Progenitor cell of endocrine pancreas (in vitro differentiated cells): ENCODE measurements at places on chromosomes 12 and 14. TPM values are rescaled to one million over a fixed set of nuclear protein-coding genes. Genes with fewer than 3 reads are reported as not detected.

The HOTAIR gene
- total RNA-seq: not detected in 2 replicates

The ACOT6 gene
- total RNA-seq: not detected in 2 replicates

The ZDHHC22 gene
- total RNA-seq: 0.13 and 0.14 TPM in 2 replicates

The RNASE7 gene
- total RNA-seq: not detected in 2 replicates

The LHX5 gene
- 0.41 and 0.78 TPM in 2 replicates for total RNA-seq

The ZNF605 gene
- 28.7 and 28.8 TPM in 2 replicates for total RNA-seq

The OR6C68 gene
- total RNA-seq: not detected in 2 replicates

The CLEC2B gene
- not detected in 2 replicates for total RNA-seq

The DNAJC22 gene
- total RNA-seq: 36.0 and 38.7 TPM in 2 replicates

The ENDOU gene
- not detected in 2 replicates for total RNA-seq

The KRT71 gene
- not detected in 2 replicates for total RNA-seq

- no peak for DNase-seq
These were observed 873.5 kb upstream of the TMEM132C start for GRCh38 chr12:127393465-127393864.

GRCh38 chr14:50242566-50243310 is 11.4 kb upstream of the SOS2 start:
- no peak for DNase-seq

GRCh38 chr12:105748806-105749600 is 389.8 kb downstream of the NUAK1 start:
- no peak for DNase-seq

DNA sequence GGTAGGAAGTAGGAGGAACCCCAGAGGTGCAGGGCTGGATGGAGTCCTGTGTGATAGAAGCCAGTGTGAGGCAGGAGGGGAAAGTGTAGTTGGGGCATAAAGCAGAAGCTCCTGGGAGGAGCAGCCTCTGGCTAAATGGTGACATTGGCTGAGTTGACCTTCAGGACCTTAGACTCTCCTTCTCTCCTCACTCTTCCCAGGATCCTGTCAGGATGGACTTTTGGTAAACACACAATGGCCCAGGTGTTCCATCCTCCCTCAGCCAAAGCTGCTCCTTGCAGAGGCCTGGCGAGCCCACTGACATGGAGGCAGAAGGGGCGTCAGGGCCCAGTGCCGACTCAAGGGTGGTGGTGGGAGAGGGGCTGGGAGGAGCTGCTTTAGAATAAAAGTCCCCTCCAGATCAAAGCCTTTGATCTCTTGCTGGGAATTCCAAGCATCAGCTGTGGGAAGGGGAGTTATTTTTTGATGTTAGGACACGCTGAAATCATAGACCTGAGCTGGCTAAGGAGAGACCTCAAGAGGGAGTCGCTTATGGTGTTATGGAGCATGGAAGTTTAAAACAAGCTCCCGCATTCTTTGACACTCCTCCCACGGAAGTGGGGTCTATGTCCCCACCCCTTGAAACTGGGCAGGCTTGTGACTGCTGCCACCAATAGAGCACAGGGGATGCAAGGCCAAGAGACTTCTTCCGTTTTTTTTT is 44.1 kb downstream of the SMIM41 start:
- DNase-seq: no peak

- DNase-seq: no peak
These were observed 38.0 kb upstream of the DPY19L2 start for GRCh38 chr12:63706336-63706735.

DNA sequence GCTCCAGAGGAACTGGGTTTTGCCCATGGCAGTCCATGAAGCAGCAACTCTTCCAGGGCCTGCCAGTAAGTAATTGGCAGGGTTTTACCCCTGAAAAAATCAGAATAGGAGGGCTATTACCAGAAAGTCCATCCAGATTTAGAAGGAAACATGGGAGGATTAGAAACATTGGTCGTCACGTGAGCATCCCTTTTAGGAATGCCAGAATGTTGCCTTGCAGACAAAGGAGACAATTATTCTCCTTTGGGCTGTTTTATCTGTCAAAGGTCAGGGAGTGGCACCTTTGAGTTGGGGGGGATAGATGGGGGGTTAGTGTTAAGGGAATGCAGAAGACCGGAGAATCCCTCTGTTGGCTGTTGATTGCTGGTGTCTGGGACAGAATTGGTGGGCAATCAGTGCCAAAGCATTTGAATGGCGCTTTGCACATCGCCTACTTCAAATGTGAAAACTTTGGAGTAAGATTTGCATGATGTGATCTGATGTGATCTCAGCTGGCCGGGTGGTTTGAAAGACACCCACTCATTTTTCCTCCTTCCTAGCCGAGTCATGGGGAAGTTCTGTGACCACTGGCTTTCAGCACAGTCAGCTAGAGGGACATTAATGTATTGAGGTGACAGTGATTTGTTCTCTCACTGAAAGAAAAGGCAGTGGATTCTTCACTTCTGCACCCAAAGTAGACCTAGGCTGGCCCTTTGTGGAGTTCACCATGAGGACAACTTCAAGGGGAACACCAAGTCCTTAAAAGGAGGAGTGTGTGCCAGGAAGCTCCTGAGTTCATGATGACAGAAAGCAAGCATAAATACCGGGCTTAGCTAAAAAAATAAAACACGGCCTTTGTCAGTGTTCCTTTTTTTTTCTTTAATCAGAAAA is 31.4 kb downstream of the FLVCR2 start:
- DNase-seq: no peak

DNA sequence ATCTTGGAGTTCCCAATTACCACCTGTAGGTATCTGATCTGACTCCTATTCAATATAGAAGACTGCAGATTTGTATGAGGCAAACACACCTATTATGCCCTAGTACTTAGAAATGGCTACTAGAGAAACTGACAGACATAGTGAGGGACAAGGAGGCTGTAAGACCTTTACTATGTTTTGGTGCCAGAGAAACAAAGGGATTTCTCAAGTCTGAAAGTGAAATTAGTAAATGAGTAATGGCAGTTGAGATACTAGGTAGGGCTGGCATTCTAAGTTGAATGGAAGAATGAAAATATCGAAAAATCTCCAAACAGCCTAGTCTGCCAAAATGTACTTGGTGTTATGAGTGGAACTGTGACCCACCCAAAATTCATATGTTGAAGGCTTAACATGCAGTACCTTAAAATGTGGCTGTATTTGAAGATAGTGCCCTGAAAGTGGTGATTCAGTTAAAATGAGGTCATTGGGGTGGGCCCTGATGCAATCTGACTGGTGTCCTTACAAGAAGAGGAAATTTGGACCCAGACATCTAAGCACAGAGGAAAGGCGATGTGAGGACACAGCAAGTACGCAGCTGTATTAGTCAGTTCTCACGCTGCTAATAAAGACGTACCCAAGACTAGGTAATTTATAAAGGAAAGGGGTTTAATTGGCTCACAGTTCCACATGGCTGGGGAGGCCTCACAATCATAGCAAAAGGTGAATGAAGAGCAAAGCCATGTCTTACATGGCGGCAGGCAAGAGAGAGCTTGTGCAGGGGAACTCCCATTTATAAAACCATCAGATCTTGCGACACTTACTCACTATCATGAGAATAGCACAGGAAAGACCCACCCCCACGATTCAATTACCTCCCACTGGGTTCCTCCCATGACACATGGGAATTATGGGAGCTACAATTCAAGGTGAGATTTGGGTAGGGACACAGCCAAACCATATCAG is 127.0 kb downstream of the APAF1 start:
- DNase-seq: no peak

GRCh38 chr12:58420503-58420902 is 479.1 kb downstream of the ATP23 start:
- DNase-seq: no peak

DNA sequence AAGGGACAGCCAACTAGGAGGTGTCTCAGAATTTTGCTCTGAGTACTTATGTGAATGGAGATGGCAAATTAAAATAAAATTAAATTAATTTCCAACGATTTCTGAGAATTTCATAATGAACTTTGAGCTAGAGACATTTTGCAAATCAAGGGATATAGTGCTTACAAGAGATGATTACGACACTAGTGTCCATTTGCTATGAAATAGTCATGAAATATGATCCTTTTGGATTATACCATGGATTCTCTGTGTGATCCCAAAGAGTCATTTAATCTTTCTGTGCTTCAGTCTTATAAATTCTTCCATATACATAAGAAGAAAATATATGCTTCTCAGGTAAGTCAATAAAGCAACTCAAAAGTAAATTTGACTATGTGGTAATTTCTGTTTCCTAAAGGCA is 240.6 kb downstream of the SLC25A21 start:
- no peak for DNase-seq

DNA sequence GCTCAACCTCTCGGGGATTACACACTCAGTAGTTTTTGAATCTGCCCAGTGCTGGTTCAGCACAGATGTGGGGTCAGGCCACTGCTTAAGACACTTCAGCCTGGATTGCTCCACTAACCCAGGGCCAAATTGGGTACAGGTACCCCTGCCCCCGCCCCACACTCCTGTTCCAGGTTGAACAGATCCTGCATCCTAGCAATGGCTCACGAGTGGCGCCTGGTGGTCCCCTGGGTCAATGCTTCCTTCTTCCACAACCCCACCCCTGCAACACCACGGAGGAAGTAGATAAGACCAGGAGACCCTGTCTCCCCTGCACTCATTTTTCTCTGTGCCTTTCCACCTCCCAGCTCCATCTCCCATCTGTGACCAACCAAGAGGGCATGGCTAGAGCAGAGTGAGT is 108.4 kb downstream of the ESRRB start:
- DNase-seq: no peak

GRCh38 chr12:52198454-52199215 is 6.8 kb upstream of the KRT80 start:
- DNase-seq: no peak

GRCh38 chr14:61145903-61146481 is 135.1 kb downstream of the TMEM30B start:
- DNase-seq: no peak

DNA sequence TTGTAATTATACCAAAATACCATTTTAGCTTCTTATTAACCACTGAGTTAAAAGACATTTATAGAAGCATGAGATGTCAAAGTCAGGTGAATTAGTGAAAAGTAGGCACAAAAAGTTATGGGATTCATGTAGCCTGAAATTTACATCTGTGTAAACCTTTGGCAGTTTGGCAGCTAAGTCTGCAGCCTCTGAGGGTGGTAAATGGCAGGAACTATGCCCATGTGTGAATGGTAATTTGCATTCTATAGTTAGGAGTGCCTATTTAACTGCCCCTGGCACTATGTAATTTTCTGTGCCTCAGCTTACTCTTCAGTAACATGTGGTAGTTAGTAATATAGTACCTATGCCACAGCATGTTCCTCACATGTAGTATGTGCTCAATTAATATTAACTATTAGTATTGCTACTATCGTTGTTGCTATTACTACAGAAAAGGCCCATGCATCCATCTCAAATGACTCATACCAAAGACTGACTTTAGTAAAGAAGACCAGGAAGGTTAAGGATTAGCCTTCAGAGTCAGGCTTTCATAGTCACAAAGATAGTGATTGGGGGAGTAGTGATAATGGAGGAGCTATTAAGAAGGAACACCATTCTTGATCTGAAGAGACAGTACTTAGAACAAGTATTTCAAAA is 258.7 kb upstream of the BTG1 start:
- no peak for DNase-seq

DNA sequence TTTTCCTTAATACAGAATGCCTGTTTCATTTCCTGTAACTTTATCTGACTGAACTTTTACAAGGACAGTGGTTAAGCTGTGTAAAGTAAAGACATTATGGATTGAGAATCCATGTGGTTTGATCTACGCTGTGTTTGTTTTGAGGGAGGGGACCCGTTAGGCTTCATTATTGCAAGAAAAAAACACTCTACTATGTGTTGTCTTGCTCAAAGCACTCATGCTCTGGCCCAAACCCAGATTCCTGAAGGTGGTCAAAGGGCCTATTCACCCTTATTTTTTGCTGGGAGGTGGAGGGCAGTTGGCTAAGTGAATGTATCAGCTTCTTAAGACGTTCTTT is 11.9 kb downstream of the RNF10 start:
- DNase-seq: no peak

- DNase-seq: no peak
These were observed 151.7 kb upstream of the AMIGO2 start for GRCh38 chr12:47231456-47231855.

DNA sequence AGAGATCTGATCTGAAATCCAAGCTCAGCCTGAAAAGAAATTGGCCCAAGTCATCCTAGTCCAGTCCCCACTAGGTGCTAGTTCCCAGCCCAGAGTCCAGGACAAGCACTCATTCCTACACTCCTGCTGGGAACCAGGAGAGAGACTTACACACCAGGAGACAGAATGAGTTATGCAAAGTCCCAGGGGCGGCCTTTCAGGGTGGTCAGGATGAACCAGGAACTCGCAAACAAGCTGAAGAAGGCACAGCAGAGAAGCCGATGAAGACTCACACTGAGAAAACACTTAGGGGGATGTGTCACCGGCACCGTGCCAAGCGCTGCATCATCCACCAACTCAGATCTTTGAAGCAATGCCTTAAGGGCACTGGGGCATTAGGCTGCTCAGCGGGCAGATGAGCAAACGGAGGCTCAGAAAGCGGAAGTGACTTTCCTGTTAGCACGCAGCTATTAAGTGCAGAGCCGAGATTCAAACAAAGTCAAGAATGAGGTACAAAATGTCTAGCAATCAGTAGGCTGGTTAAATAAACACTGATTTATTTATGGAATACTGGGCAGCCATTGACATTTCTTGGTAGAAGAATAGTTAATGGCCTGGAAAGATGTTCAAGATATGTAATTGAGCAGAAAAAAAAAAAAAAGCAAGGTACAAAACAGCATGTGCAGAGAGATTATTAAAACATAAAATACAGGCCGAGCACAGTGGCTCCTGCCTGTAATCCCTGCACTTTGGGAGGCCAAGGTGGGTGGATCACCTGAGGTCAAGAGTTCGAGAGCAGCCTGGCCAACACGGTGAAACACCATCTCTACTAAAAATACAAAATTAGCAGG is 78.7 kb downstream of the LRRC74A start:
- DNase-seq: no peak

DNA sequence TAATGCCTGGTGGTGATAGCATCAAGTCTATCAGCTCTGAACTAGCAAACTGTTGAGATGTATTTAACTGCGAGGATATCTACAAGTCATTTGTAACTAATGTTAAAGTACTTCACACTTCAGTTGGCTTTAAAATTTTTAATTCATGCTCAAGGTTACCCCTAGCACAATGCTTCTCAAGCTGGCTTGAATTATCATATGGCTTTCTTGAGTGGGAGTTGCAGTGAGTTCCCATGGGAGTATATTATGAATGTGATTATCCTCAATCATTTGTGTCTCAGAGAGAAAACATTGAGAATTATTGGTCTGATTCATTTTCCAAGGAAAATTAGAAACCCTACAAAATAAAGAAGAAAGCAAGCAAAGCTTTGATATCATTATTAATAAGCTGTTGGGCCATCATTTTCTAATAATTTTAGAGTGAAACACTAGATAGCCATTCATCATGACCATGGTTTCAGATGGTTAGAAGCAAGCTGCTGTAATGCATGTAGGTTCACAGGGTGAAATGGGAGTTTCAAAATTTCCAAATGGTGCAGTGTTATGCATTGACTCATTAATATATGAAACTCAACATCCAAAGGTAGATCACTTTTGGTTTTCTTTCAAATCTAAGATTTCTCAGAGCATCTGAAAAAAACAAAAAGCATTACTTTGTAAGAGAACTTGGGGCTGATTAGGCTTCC is 11.8 kb upstream of the KRAS start:
- no peak for DNase-seq
